ENCODE measurements at places on chromosomes 11 and 22.

DNA sequence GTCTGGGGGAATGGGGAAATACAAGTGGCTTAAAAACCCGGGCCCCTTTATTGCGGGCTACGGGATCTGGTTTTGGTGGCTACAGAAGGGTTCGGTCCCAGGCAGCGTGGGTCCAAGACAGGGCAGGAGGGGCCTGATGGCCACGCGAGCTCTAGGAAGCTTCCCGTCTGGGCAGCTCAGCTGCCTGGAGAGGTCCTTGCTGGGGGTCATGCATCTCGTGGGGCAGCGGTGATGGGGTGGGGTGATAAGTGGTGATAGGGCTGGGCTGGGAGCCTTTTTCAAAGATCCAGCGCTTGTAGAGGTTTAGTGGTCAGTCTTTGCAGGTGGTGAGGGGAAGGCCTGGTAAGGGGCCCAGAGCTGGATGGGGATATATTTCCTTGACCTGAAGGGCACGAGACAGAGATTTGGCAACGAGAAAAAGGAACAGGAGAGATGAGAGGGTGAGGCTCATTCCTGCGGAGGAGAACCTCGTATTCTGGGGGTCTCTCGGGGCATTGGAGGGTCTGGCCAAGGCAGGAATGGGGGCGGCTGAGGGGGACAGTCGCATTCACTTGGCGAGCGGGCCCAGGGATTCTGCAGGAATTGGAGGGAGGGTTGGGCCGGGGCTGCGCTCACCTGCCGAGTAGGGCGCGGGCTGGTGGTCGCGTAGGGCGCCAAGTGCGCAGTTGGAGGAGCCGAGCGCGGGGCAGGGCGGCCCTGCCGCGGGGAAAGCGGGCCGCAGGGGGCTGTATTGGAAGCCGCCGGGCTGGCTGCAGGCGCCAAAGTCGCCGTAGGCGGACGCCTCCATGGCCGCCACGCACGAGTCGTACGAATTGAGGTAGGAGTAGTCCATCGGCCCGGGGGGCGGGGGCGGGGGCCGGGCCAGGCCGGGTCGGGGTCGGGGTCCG is 560 bp downstream of the PHOX2A start:
- no peak for DNase-seq

DNA sequence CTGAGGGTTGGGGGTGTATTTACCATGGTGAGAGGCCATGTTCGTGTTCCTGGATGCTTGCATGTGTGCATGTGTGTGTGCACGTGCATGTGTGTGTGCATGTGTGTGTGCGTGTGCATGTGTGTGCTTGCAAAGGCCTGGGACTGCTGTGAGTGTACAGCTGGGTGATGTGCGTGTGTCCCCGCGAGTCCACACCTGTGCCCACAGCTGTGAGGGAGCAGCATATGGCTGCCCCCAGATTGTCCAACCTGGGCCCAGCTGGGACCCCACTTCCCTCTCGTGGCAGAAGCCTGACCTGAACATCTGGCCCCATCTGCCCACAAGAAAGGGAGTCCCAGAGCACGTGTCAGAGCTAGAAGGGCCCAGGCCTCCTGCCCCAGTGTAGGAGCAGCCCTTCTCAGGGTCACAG is 8.4 kb upstream of the CD248 start:
- DNase-seq: no peak

GRCh38 chr11:120134931-120135228 is 3.0 kb downstream of the TRIM29 start:
- DNase-seq: no peak

GRCh38 chr11:88301488-88302140 is 35.9 kb downstream of the CTSC start:
- DNase-seq: no peak

GRCh38 chr11:117230286-117230961 is 1.4 kb downstream of the PCSK7 start:
- no peak for DNase-seq

DNA sequence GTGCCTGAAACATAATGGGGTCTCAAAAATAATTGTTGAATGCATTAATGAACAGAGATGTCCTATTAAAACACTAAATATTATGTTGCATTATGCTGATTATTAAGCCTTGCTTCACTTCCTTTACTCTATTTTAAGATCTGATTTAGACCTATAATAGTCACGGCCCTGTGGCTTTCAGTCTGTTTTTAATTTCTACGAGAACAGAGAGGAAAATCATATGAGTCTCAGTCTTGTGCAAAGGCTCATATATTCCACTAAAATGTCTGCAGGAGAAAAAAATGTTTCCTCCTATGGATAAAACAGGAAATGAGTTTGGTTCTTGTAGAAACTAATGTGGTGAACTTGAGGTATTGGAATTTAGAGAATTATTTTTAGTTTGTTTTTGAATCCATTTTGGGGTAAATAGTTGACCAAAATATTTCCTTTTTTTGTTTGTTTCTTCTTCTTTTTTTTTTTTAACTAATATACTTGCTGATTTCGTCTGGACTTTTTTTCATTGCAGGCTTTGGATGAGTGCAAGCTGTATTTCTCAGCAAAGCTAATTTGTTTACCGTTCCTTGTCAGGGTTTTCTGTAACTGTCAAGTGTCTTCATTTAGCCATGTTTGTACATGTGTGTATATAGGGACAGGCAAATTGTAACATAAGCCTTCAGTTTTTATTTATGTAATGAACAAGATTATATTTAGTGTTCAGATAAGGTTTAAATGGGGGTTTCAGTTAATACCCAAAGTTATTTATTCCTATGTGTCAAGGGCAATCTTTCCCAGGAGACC is 139.1 kb upstream of the DDI1 start:
- no peak for DNase-seq

DNA sequence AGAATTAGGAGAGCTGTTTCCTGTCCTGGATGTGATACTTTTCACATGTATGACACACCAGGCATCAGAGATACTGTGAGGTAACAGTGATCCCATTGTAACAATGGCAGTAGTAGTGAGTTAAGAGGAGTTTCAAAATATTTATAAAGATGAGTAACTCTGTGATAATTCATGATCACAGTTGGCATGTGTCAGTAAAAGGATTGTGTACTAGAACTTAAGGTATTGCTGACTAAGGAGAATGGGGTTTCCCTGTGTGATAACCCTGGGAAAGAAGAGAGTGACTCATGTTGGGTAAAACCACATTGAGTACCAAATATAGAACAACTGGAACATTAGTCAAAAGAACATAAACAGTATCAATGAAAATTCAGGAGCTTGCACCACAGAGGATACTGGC is 22.9 kb upstream of the SLC5A1 start:
- DNase-seq: no peak

GRCh38 chr22:28801845-28802594 is 1.7 kb upstream of the XBP1 start:
- no peak for DNase-seq

- DNase-seq: no peak
Measured at GRCh38 chr11:5384335-5384734, 723 bp downstream of the OR51M1 start.

GRCh38 chr11:122258446-122259194 is 142.6 kb upstream of the BLID start:
- DNase-seq: no peak

DNA sequence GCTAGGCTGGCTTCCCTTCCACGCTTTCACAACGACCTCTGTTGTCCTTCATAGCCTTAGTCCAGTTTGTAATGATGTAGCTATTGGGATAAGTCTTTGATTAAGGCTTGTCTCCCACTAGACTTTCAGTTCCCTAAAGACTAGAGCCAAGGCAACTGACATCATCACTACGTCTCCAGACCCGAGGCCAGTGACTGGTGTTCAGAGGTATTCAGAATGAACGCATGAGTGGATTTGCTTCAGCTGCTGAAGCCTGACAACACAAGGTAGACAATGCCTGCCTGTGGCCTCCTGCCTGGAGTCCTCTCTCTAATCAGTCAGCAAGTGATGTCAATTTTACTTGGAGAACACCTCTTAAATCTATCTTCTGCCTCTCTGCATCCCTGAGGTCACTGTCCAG is 13.6 kb downstream of the EFCAB6 start:
- DNase-seq: no peak

DNA sequence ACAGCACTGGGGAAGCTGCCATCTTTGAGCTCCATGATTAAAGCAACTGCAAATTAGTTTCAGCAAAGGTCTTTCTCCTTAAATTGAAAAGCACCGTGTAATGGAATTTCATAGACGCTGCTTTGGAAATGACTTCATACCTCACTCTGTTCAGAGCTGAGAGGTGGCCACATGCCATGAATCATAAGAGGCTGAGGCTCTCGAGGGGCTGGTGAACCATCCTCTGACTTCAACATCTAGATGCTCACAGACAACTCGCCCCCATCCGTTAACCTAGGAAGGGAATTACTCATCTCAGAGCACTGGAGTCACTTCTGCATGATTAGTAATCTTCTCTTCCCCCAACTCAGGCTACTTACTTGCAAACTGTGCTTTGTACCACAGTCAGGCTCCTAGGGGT is 122.3 kb downstream of the RCN1 start:
- no peak for DNase-seq

- no peak for DNase-seq
Measured at GRCh38 chr11:31798554-31799434, 12.3 kb downstream of the PAX6 start.

DNA sequence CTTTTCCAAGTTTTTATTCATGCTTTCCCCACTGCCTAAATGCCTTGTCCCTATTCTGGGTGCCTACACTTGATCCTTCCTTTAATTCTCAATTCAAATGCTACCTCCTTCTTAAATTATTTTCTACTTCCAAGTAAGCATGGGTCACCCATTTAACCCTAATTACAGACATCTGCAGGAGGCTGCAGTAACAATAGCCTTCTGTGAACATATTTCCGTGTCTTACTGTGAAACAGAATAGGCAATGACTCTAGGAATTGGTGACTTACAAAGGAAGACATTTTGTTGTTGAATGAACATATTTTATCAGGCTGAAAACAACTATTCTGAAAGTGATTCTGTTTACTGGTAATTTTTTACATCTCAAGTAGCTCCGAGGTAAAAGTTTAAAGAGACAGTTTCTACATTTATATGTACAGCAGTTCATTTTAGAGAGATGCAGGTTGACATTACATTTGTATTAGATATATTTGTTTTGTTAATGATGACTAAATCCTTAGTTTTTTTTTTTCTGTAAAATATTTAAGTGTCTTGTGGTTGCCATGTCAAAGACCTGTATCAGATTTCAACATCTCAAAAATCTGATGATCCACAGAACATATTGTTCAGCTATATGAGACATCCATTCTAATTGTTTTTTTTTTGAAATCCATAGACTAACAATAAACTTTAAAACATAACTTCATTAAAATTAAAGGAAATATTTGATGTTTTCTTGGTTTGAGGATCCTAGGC is 316.8 kb downstream of the CASP12 start:
- DNase-seq: no peak
